ENCODE measurements at places on chromosomes 11 and 22.

- DNase-seq = no peak
These were observed 15.7 kb downstream of the P2RX3 start for GRCh38 chr11:57353852-57354251.

GRCh38 chr11:112467721-112468120, 207.1 kb upstream of the PLET1 start:
- DNase-seq = no peak

DNA sequence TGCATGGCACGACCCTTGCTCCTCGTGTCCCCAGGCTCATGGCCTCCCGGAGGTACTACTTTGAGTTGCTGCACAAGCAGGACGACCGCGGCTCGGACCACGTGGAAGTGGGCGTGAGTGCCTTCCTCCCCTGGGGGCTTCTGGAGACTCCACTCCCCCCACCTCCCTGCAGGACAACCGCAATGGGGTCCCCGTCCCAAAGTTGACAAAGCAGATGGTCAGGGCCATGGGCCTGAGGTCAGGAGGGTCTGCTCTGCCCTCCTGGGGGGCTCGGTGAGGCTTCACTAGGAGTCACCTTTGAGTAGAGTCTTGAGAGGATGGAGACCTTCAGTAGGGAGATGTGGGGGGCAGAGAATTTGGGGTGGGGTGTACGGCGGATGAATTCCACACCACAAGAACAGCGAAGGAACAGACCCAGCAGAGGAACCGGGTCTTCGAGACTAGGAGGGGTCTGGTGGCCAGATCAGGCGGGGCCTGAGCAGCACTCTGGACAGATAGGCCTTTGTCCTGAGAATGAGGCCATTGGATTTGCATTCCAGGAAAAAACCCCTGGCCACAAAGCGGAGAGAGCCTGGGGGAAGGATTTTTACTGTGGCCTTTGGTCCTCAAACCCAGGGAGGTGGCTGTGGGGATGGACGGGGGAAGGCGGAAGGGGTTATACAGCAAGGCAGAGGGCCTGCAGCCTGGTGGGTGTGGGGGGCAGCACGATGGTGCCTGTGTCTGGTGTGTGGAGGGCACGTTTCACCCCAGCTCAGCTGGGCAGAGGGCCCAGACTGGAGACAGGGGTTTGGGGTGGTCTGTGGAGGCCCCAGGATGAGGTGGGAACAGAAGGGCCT, 4.6 kb downstream of the B4GALNT4 start:
- no peak for DNase-seq

DNA sequence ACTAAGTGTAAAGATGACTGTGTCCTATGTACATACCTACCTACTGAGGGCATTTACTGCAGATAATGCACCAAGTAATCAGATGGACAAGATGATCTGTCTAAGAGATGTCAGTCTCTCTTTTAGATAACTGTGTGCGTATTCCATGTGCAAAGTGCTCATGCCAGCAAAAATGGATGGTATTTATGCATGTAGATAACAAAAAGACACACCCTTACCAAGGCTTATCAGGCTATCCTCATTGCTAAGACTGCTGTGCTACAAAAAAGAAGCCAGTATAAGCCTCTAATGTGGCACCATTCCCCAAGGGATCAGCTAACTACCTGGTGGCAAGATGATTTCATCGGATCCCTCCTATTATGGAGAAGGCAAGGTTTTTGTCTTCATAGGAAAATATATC, 34.3 kb upstream of the CD44 start:
- no peak for DNase-seq

GRCh38 chr11:64449381-64450167, 90.6 kb downstream of the RPS6KA4 start:
- DNase-seq = peak; percentile 40

- DNase-seq = no peak
These were observed 21.6 kb upstream of the SUSD2 start for GRCh38 chr22:24159650-24160049.

GRCh38 chr22:36491155-36491554, 9.7 kb upstream of the TXN2 start:
- no peak for DNase-seq

- DNase-seq = no peak
These were observed 781 bp downstream of the NECTIN1 start for GRCh38 chr11:119728211-119728626.

GRCh38 chr22:46158283-46158682, 8.0 kb downstream of the PPARA start:
- DNase-seq = no peak

- no peak for DNase-seq
These were observed 524 bp downstream of the MTMR2 start for GRCh38 chr11:95923439-95923727.

GRCh38 chr11:131951121-131951520, 580.7 kb downstream of the NTM start:
- no peak for DNase-seq

DNA sequence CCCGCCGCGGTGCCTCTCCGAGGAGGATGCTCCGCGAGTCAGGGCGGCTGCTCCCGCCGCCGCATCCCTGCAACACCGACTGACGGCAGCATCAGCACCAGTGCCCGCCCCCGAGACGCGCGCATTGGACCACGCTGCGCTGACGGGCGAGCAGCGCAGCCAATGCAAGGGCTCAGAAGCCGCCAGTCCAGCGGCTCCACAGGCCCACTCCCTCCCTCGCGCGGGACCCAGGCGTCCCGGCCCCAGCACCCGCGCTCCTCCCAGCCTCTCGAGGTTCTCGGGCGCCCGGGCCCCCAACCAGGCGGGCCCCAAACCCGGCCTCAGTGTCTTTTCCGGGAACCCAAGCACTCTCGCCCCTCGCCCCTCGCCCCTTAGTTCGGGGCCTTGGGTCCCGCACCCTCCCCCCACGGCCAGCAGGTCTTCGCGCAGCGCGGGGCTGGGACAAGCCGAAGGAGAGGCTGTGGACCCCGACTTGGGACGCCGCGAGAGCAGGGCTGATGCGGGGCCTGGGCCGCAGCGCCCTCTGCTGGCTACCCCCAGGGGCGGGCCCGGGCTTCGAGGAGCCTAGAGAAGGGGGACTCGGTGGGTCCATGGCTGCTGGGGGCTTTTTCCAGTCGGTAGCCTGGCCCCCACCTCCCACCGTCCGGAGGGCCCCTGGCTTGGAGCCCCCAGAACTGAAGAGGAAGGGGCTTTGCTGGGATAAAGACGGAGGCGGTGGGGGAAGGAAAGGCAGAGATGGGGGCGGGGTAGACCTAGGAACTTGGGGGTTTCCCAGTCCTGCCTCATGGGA, at the start of gene NRXN2:
NRXN2 (minus strand) TSS at position 81 of the 790 bp plus-strand sequence. CDS start 9,498 bp downstream, outside the sequence.
- DNase-seq = peak; percentile 51

GRCh38 chr11:13637125-13638069, 31.1 kb upstream of the FAR1 start:
- DNase-seq = no peak

GRCh38 chr22:39379756-39380730, 19.5 kb upstream of the TAB1 start:
- DNase-seq = no peak

DNA sequence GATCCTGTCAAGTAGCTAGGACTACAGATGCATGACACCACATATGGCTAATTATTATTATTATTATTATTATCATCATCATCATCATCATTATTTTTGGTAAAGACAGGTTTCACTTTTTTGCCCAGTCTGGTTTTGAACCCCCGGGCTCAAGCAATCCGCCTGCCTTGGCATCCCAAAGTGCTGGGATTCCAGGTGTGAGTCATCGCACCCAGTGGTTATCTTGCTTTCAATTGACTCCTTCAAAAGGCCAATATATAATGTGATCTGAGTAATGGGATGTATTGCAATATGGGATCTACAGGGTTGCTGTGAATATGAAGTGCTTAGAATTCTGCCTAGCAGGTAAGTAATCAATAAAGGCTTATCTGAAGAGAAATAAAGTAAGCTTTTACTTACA, 221.2 kb downstream of the SBF2 start:
- DNase-seq = peak; percentile 30

- no peak for DNase-seq
These were observed 2.5 kb downstream of the KRTAP5-4 start for GRCh38 chr11:1619449-1619848.

GRCh38 chr11:96008161-96008720, 84.3 kb upstream of the MTMR2 start:
- DNase-seq = no peak

DNA sequence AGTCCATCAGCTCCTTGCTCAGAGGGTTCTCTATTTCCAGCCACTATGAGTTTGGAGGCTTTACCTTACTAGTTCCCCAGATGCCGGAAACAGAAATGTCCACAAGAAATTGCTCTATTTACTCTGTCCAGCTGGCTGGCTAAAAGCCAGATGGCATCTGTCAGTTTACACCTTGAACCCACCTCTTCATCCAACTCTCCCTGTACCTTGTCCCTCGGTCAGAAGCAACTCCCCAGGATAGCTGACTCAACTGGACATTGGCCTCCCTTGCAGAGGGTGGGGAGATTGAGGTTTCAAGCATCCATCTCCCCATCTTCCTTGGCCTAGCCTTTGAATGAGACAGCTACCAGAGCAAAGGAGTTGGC, 1.7 kb downstream of the C2CD2L start:
- DNase-seq = no peak

DNA sequence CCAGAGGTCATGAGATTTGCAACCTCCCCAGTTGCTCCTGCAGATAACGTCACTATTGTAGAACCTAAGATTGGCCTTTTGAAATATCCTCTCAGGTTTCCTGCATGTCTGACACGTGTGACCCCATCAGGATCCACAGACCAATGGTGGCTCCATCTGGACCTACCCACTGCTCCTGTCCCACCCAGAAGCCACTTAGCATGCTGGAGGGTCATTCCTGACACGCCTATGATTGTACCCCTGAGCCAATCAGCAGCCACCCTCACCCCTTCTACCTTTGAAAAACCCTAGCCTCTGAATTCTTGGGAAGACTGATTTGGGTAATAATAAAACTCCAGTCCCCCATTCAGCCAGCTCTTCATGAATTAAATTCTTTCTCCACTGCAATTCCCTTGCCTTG, 20.1 kb upstream of the NARS2 start:
- DNase-seq = no peak

- DNase-seq = no peak
These were observed 47.8 kb downstream of the COPB1 start for GRCh38 chr11:14451825-14452224.

DNA sequence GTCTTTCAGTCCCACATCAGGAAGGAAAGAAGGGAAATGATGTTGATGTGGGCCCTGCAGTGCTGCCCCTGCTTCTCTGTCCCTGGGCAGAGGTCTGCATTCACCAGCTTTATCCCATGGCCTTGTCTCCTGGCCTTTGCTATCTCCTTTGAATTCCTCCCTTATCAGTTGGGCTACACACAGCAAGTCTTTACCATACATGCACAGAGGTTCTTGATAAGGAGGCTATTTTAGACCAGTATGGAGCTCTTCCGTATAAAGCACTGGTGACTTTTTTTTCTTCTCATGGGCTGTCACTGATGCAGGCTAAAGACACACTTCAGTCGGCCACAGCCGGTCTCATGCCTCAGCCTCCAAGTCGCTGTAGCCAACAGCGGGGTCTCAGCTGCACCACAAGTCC, 20.2 kb downstream of the MYO18B start:
- DNase-seq = no peak

GRCh38 chr11:40149721-40150120, 1309.7 kb downstream of the LRRC4C start:
- no peak for DNase-seq

DNA sequence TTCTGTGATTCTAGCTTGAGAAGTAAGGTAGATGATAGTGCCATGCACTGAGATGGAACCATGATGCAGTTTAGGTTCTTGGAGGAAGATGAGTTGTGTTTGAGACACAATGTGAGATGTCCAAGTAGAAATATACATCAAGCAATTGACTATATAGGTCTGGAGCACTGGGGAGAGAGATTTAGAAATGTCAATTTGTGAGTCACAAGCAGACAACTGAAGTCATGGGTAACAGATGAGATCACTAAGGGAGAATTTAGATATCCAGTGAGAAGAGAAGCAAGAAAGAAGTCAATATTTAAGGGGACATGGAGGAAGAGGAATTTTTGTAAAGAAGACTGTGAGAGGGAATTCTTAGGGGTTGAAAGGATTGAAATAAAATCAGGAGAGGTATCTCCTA, 65.1 kb upstream of the RRAS2 start:
- DNase-seq = no peak
